ENCODE measurements at places on chromosomes 11 and 22.
A peak's percentile ranks its signal among the peaks of the same experiment; 100 is the strongest.

DNA sequence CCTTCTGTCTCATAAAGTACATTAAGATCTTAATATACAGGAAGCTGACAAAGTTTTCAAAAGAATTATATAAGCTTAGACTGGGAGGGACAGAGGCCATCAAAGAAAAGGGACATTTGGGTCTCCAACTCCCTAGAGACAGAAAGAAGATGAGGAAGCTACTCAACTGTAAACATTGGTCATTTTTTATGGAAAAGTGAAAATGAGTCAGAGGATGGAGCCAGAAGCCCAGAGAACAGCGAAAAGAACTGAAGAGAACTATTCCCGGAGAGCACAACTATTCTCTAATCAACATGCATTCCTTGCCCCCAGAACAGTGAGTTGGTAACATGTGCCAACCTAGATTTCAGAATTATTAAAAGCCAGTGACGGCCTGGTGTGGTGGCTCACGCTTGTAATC lies 779.3 kb downstream of the DLG2 start:
- no peak for DNase-seq

- peak; percentile 68 for DNase-seq
Observed at GRCh38 chr11:73295241-73295995, 12.7 kb upstream of the ARHGEF17 start.

DNA sequence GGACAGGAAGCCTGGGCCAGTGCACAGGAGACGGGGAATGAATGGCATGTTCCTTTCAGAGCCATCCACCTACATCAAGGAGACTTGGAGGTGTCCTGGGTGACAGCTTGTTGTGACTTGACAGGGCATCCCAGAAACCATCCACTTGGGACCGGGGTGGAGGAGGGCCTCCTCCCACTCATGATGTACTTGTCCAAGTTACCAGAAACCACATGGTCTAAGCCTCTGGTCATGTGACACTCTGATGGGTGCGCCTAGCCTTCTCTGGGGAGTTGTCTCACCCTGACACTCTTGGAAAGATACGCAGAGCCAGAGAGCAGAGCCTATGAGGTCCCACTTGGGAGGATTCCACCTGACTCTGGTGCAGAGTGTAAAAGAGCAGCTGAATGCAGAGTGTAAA lies 21.6 kb upstream of the FXYD6 start:
- no peak for DNase-seq

GRCh38 chr22:19766240-19766510 lies 5.6 kb downstream of the TBX1 start:
- DNase-seq: no peak

DNA sequence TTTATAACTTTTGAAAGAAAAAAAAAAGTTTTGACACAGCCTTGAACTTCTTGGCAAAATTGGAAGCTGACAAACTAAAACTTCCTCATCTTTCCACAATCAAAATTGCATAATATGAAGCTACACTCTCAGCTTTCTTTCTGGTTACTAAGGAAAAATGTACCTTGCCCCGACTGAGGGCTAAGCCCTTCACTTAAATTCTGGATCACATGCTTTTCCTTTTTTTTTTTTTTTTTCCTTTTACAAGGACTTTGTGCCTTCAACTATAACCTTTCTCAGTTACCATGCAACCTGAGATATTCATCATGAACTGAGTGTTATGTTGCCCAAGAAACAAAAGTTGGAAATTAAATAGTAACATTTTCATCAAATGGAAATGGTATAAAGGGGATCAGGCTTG lies 188.5 kb upstream of the CARD18 start:
- DNase-seq: no peak

- DNase-seq: no peak
Observed at GRCh38 chr22:50678651-50679521, 6.3 kb downstream of the SHANK3 start.

GRCh38 chr22:18966748-18967147 lies 30.7 kb upstream of the PRODH start:
- DNase-seq: no peak

DNA sequence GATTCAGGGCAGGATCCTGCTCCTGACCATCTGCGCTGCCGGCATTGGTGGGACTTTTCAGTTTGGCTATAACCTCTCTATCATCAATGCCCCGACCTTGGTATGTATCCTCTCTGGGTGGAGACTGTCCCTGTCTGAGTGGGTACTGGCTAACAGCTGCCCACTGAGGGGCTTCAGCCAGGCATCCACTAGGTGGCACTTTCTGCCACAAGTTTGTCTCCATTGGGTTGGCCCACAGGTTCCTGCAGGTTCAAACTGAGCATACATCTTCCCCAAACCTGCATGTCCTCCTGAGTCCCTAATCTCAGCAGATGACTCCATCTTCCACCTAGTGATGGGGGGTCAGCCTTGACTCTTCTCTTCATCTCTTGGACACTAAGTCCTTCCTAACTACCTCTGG lies 4.4 kb downstream of the SLC2A11 start:
- DNase-seq: no peak

- no peak for DNase-seq
Observed at GRCh38 chr11:105937738-105938137, 84.3 kb downstream of the MSANTD4 start.

- no peak for DNase-seq
Observed at GRCh38 chr22:35842954-35843353, 125.3 kb downstream of the APOL5 start.

GRCh38 chr22:36606114-36606513 lies 77.1 kb upstream of the EIF3D start:
- DNase-seq: no peak

GRCh38 chr11:106889718-106890117 lies 128.6 kb downstream of the GUCY1A2 start:
- no peak for DNase-seq

DNA sequence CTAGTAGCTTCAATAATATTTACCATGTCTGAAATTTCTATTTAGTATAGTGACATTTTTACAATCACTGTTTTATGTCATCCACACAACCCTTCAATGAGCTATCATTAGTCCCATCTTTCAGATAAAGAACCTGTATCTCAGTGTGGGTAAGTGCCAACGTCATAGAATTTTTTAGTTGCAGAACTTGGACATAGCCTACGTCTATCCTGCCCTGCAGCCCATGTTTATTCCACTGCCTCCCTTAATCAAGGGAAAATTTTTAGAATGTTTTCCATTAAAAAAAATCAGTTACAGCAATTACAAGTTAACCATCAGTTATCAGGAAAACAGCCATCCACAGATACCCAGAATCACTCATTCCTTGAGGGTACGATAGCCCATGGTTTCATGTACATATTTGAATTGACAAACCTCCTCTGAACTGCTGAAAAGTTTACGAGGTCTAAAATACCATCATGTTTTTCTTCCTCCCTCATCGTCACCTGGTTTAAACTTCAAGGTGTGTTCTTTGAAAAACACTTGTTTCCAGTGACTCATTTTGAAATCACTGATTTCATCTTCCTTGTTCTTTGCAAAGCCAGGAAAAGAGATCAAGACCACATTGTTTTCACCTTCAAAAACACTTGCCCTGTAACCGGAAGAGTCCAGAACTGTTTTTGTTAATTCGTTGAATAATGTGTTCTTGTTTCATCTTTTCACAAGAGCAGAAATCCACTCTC lies 100.9 kb downstream of the FAM76B start:
- DNase-seq: peak; percentile 34

Data from activated T-helper 1 cell treated with anti-CD3 and anti-CD28 coated beads, Interleukin-12 subunit alpha, Interleukin-12 subunit beta, Interleukin-2, Interleukin-4 antibody, amounts not matched to agents 30 ng/mL and 10 ng/mL and 1 ng/mL, durations not matched to agents 14 hours and 24 hours and 36 hours (primary cell).